Naive B cell (primary cell): ENCODE measurements at places on chromosomes 2 and 18. TPM values are rescaled to one million over a fixed set of nuclear protein-coding genes. Genes with fewer than 3 reads are reported as not detected.

The CLEC4F gene
- not detected for polyA plus RNA-seq

The MEIS1 gene
- 1.9 TPM for polyA plus RNA-seq

The MAP4K3 gene
- polyA plus RNA-seq = 1.6 TPM

The TBR1 gene
- polyA plus RNA-seq = not detected

The TMEM163 gene
- 0.91 TPM for polyA plus RNA-seq

The B3GNT7 gene
- polyA plus RNA-seq = 1.2 TPM

The CFAP65 gene
- not detected for polyA plus RNA-seq

The GULP1 gene
- polyA plus RNA-seq = not detected

The L3MBTL4 gene
- polyA plus RNA-seq = 2.7 TPM

DNA sequence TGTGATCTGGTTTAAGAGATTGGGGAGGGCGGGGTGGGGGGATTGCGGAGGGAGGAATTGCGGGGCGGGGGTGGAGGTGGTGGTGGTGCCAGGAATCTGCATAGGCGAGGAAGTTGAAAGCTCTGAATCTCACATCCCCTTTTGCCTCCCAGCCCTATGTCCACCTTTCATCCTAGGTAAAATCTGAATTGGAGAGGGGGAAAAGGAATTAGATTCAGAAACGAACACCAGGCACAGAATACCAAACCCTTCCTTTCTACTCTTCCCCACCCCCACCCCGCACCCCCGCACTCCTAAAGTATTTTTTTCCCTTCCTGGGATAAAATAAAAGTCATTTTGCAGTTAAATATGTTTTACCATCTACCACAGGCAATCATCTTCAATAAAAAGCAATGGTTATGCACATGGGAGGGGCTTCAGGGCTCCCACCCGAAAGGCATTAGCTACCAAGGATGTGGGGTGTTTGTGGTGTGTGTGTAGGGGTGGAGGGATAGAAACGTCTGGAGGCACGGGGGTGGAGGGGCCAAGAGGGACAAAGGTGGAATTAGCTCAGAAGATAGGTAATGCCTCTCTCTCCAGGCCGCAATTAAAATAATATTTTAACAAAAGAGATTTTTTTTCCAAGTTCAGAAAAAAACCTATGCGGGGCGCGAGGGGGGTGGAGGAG, 1.8 kb downstream of the IGFBP5 start:
- DNase-seq = no peak

DNA sequence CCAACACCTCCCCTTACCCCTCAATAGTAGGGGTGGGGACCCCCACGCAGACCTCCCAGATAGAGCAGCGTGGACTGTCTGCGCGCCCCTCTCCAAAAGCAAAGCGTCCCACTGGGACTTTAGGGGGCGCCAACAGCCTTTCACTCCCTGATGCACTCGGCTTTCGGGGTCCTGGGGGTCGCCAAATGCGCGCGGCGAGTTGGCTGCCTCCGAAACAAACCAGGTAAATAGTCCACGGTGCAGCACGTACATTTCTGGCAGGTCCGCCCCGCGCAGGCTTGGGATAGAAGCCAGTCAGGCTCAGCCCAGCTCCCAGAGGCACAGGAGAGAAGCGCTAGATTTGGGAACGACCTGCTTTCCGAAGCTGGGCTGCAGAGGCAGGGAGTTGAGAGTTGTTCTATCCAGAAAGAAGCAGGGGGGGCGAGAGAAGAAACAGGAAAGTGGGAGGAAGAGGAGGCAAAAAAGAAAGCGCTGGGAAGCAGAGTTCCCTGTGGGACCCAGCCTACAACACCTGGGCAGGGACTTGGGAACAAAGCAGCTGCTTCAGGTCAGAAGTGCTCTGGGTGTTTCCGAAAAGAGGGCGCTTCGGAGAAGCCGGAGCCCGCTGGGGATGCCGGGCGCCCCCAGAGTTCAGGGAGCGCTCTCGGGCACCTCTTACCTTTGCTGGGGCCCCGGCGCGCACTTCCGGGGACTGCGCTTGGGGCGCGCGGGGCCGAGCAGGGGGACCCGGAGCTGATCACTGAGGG, 544 bp downstream of the EVA1A start:
- no peak for DNase-seq

GRCh38 chr18:63138436-63139340, 180.9 kb downstream of the BCL2 start:
- DNase-seq = peak; percentile 54

- no peak for DNase-seq
Observed at GRCh38 chr2:167279810-167280209, 391.5 kb downstream of the XIRP2 start.

DNA sequence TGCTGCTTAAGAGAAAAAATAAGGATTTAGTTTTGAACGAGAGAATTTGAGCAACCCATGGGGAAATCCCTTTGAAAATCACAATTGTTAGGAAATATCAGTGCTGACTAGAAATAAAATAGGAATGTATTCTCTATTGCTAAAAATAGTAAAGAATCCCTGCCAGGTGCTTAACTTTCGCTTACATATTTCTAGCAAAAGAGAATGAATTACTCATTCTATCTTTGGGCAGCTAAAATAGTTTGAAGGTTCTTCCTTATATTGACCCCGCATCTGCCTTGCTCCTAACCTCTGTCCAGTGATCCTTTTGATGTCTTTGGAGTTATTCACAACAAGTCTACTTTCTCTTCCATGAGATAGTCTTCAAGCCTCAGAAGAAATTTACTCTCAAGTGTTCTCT, 103.8 kb downstream of the PLCL1 start:
- DNase-seq = no peak

DNA sequence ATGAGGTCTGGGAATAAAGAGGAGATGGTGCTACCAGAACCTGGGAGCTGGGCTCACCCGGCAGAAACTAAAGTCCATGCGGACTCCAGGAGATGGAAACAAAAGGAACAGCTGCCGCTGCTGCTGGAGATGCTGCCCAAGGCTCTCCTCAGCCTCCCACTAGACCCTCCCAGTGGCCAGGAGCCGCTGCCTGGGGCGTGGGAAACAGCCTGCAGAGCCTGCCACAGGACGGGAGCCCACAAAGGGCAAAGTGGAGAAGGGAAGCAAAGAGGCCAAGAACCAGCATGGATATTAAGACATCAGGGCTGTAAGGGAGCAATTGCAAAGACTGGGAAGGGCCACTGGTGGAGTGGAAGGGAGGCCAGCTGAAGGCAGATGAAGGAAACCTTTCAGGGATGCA, 179.6 kb downstream of the NCK2 start:
- no peak for DNase-seq

DNA sequence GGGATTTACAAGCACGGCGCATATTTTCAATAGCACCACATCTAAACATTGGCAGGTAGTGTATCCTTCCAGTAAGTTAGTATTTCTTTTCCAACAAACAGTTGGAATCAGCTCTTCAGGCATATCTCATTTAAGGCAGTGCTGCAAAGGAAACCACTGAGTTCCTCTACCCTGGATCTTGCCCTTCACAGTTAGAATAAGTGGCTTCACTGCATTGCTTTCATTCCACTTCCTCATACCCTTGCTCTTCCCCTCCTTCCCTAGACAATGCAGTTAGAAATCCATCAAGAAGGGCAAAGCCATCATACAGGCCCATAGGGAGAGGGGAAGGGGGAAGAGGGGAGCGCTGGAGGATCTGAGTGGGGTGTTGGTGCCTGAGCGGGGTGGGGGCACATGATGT, 173.7 kb downstream of the FBXO15 start:
- DNase-seq = no peak

DNA sequence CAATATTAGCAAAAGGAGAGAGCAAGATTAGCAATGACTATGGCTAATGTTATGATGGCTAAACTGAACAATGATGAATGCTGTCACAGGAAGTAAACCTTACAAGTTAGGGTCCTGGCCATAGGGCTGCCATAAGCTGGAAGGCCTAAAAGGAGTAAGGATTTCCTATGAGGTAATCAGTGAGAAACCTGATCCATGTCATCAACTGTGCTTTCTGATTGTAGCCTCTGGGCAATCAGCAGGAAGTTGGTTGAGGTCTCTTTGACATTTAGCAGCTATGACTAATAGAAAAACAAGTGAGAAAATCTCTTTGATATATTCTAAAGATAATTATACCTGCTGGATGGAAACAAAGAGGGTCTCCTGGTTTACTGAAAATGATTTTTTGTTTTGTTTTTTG, 193.0 kb downstream of the RAB3GAP1 start:
- no peak for DNase-seq

DNA sequence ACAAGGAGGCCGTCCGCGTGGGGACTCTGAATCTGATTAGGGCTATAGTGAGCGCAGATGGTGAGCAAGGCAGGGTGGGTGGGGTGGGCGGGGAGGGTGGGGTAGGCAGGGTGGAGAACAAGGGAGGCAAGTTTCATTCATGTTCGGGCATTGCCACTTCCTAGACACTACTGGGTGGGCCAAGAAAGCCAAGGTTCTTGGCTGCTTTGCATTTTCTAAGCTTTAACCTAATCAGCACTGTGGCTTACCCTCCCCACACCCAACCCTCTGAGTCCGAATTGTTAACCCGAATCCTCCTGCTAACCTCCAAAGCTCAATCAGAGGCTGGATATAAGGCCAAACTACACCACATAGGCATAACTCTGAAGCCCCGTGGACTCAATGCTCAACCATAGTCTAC, 18.1 kb downstream of the MROH2A start:
- no peak for DNase-seq

- no peak for DNase-seq
Observed at GRCh38 chr2:147364597-147364996, 480.2 kb upstream of the ACVR2A start.

GRCh38 chr2:215983581-215984351, 29.6 kb downstream of the MREG start:
- DNase-seq = no peak

- DNase-seq = no peak
Observed at GRCh38 chr2:207055257-207055656, 110.5 kb downstream of the KLF7 start.

- no peak for DNase-seq
Observed at GRCh38 chr2:130850788-130851623, 14.3 kb downstream of the ARHGEF4 start.

- no peak for DNase-seq
Observed at GRCh38 chr2:109695290-109695689, 81.1 kb downstream of the SOWAHC start.

DNA sequence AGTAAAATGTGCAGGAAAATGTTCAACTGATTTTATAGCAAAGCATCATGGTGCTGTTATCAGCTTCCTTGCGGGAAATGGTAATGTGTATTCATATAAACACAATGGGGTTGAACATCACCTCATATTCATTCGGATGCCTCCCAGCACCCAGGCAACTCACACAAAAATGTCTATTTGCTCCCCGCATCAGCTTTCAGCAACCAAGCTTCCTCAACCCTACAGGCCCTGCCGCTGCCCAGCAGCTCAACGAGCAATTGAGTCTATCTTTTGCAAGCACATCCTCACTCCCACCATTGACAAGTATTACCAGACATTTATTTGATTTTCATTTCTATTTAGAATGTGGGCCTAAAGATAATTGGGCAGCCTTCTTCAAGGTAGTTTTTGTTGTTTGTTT, 2161.4 kb upstream of the PIK3C3 start:
- DNase-seq = no peak

DNA sequence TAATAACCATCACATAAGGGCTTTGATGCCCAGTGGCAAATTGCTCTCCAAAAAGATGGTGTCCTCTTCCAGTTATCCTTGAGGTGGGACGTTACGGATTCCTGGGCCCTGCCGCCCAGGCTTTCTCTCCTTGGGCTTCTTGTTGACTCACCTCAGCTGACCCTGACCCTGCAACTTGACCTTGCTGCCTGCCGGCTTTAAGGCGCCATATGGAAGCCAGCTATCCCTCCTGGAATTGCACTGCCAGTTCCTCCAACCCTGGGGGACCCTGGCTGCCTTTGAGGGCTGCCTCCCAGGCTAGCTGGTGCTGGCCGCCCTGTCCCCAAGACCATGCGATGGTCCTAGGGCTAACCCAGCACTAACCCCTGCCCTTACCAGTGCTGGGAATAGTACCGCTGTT, 28.3 kb upstream of the B3GNT7 start:
- no peak for DNase-seq

DNA sequence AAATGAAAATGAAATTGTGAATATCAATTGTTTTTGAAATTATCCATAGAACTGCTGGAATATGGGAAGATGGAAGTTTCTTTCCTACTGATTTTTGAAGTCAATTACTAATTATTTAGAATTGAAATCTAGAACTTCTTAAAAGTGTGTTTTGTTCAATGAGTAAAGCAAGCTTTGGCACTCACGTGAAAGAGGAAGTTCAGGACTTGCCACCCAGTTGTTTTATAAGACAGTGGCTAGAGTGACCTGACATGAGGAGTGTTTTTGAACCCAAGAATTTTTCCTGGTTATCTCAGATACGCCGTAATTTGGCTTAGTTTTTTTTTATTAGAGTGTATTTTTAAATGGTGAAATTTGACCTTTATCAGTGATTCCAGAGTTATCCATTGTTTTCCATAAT, 3.5 kb downstream of the MXD1 start:
- no peak for DNase-seq

DNA sequence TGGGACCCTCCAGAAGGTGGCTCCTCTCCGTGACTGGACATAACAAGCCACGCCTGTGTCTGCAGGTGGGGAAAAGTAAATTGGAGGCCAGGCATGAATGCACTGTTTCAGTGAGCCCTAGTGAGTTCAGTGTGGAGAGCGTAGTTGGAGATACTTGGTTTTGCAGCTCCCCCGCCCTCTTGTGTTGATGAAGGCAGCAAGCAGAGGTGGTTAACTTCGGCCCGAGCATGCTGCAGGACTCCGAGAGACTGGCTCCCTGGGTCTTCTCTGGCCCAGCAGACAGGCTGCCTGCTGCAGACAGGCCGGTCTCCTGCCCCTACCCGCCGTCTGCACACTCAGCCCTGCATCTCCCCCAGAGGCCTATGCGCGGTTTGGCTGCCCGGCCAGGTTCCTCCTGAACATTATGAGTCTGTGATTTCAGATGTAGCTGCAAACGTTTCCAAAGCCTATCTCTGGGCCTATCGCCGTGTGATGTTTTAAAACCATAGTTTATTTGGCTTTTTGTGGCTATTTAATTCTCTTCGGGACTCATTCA, 102.4 kb downstream of the LDLRAD4 start:
- no peak for DNase-seq
